ENCODE measurements at places on chromosomes 6 and 20.

- no peak for DNase-seq
These were observed 3.4 kb upstream of the ZHX3 start for GRCh38 chr20:41320976-41321375.

- no peak for DNase-seq
These were observed 49.3 kb upstream of the NNAT start for GRCh38 chr20:37471741-37472235.

GRCh38 chr6:50816947-50817645, 1.6 kb upstream of the TFAP2B start:
- DNase-seq = no peak

- DNase-seq = no peak
These were observed 3.3 kb upstream of the LIME1 start for GRCh38 chr20:63733117-63733516.

DNA sequence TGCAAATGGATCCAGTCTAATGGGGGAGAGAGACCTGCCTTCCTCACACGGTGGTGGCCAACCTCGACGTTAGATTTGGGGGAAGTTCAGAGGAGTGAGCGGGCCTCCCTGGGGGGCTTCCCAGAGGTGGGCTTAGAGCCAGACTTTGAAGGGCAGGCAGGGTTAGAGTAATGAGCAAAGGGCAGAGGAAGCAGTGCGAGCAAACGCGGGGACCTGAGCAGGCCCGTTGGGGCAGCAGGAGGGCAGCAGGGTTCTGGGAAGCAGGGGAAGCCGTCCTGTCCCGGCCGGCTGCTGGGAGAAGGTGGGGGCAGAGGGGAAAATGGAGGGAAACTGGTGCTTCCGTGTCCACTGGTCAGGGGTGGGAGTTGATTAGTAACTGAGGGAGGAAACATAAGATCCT, 212.7 kb upstream of the QKI start:
- DNase-seq = no peak

Data from stimulated activated naive CD4-positive, alpha-beta T cell (primary cell).